ENCODE measurements at places on chromosomes 13 and 19.

GRCh38 chr19:29118389-29118788, 94.6 kb downstream of the UQCRFS1 start:
- DNase-seq, result no peak

GRCh38 chr13:110882972-110883371, 31.9 kb downstream of the ANKRD10 start:
- no peak for DNase-seq

DNA sequence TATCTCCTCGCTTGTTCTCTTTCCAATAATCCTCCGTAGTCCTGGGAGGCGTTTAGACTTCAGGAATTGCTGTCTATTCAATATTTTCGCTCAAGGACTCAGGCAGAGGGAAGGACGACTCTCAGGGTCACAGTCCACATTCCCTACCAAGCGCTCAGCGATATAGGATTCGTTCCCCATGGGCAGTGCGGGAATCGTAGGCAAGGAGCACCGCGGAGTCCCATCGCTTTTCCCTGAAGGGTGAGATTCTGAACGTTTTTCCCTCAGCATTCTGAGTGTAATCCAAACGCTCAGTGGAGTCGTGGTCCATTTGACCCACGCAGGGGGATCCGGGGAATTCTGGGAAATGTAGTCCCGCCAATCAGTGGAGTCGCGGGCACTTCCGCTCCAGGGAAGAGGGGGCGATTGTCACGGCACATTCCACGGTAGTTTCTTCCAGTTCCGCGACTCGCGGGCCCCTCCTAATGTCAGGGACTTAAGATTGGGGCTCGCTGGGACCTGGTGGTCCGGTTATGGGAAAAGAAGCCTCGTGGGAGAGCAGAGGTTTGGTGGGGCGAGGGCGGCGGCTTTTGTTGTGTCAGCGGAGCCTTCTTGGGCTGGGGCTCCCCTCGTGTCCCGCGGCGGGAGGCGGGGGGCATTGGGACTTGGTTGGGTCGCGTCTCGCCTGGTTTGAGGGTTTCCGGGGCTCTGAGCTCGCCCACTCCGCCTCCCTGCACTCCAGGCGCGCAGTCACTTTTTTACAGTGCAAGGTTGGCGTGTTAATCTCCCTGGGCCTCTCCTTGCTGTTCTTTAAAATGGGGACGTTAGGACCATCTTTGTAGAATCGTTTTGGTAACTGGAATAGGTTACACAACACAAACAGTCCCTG, at the start of gene ZNF234:
ZNF234 (plus strand) TSS at position 364 of the 868 bp plus-strand sequence. CDS start 3,079 bp downstream, outside the sequence.
- DNase-seq, result peak; percentile 44

- DNase-seq, result no peak
Measured at GRCh38 chr13:57704031-57704430, 72.5 kb downstream of the PCDH17 start.

GRCh38 chr19:13155472-13156359, 5.5 kb downstream of the IER2 start:
- no peak for DNase-seq

- no peak for DNase-seq
Measured at GRCh38 chr13:29527916-29528315, 67.6 kb downstream of the SLC7A1 start.

GRCh38 chr13:106152047-106152446, 383.4 kb downstream of the EFNB2 start:
- no peak for DNase-seq

DNA sequence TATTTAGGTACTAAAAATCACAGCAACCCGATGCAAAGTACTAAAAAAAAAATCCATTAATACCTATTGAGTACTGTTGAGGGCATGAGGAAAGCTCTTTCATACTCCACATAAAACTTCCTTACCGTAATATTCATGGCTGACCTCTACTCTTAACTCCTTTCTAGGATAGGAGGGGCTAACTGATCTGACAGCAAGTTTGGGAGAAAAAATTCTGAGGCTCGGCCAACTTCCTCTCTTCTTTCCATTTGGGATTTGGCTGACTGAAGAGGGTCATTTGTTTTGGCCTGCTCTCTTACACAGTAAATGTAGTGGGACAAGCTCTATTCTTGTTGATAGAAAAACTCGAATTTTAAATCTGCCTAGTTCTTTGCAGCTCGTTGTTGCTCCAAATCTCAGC, 9.4 kb upstream of the USPL1 start:
- no peak for DNase-seq

GRCh38 chr19:7772752-7773291, 9.8 kb downstream of the CLEC4M start:
- no peak for DNase-seq

GRCh38 chr13:68190818-68191217, 960.7 kb upstream of the PCDH9 start:
- no peak for DNase-seq

DNA sequence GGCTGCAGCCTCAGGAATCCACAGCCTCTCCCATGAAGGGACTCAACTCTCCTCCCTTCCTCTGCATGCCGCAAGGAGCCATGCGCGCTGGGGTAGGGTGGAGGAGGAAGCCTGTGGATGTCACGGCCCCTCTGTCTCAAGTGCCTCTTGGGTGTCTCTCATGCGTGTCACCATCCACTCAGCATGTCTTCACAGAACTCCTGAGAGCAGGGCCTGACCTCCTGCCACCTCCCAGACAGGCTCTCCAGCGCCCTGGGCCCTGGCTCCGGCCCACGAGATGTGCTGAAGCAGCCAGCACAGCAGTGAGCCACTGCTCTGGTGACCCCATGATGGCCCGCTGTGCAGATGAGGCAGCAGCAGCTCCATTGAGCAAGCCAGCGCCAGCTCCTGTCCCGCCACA, 25.9 kb upstream of the SPACA7 start:
- no peak for DNase-seq

DNA sequence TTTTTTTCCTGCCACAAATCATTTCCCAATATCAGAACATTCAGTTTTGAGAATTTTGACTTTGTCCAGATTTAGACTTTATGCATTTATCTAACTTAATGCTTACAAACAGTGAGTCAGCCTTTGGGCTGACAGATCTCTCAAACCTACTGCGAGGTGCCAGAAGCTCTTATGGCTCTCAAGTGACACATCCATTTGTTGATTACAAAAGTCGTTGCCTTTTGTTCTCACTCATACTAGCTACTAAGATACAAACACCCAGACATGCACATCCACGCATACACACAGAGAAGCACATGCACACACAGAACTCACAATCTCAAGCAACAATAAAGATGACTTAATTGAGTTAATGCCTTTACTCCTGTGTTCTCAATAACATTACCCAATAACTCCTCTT, 1147.5 kb downstream of the DIAPH3 start:
- DNase-seq, result no peak

- no peak for DNase-seq
Measured at GRCh38 chr13:97388373-97388772, 45.6 kb upstream of the RAP2A start.

DNA sequence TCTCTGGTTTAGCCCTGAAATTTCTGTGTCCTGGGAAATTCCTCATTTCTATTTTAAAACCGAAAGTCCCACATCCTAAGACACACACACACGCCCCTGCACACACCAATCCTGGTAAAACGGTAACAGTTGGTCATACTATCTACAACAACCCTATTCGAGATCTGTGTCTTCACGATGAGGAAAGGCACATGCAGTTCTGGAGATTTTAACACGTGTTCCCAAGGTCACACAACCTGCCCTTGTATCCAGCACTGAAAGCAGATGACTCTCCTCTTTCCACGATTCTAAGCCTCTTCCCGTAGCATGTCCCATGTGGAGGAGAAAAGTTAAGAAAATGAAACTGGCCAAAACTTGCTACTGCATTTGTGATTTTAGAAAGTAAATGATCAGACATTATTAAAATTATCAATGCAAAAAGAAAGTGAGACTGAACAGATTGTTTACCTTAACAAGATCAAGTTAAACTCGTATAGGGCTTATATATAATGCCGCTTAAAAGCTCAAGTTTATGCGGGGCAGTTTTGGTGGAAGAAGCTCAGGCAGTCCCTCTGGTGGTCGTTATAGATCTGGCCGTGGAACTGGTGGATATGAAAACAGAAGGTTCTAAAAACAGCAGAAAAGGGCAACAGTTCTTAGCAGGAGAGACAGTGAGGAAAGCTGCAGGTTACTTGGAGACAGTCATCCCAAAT, 32.7 kb downstream of the VSTM1 start:
- no peak for DNase-seq
